ENCODE measurements at places on chromosomes 7 and 10.
A peak's percentile ranks its signal among the peaks of the same experiment; 100 is the strongest.

DNA sequence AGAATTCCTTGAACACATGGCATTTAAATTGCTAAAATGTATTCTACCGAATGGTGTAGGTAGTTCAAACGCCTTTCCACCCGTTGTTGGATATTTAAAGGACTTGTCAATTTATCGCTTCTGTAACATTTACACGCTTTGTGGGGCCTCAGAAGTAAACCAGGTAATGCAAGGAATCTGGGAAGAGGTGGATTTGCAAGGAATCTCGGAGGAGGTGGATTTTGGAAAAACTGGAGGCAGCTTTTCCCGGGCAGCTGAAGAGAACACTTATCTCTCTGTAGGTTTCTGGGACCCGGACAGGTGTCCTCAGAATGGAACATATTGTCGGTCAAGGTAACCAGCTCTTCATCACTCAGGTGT is 592 bp upstream of the MAPK8 start:
- DNase-seq = no peak

DNA sequence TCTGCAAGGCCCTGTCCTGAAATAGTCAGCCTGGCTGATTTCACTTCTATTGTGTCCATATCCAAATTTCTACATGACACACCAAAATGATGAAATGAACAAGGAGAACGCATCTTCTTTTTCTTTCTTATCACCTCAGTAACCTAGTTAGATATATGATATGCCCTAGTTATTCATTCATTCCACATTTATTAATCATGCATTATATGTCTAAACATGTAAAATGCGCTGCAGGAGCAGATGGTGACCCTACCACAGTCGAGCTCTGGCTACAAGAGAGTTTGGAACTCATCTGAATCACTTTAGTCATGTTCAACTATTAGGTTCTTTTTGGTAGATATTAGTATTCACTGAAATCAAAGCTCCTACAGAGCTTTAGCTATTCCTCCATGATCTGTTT is 31.8 kb upstream of the VPS41 start:
- no peak for DNase-seq

DNA sequence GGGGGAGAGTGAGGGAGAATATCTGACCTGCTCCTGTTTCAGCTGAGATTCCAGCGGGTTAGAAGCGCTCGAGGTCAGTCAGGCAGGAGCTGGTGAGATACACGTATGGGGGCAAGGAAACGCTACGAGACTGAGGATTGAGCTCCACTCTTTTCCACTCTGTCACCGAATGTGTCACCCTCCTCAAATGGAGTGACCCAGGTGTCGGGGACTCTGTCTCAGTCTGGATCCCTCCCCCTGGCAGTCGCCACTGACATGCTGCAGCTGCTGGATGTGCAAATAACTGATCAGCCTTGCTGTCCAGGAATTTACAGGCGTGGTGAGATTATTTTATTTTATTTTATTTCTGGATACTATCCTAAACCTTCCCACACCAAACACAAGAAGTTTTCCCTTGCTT is 100.9 kb upstream of the DPP6 start:
- no peak for DNase-seq

DNA sequence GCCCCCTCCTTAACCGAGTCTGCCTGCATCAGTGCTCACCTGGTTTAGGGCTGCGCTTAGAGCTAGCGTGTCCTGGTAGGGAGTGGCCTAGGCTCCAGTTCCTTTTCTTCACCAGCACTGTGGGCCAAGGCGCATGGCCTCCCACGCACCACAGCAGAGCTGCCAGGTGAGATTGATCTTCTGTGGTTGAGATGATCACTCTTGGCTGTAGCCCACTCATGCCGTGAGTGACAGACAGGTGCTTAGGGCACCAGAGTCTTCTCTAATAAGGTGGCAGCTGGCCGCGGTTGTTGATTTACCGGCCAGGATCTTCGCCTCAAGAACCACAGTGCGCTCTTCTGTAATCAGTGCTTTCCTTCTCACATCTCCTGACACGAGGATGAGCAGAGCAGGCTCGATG is 157.2 kb upstream of the INSYN2A start:
- DNase-seq = no peak

DNA sequence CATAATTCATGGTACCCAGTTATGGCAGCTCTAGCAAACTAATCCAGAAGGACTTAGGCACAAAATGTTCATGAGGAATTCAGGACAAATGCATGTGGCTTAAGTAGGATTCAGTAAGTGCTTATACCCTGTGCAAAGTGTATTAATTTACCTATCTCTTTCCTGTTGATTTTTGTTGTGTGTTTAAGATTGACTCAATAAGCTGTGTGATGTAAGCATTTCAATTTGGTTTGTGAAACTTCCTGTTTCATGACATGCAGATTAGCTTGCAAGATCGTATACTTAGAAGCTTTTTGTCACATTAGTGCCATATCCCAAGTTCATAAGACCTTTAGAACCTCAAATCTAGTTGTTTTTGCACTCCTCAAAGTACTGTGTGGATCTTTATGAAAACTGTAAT is 416.7 kb downstream of the ARL4A start:
- no peak for DNase-seq

- no peak for DNase-seq
These were observed 238.7 kb downstream of the PLXNA4 start for GRCh38 chr7:132337450-132338080.

GRCh38 chr7:129950191-129950932 is 2.4 kb downstream of the UBE2H start:
- peak; percentile 55 for DNase-seq

- no peak for DNase-seq
These were observed 2.7 kb upstream of the FAM170B start for GRCh38 chr10:49136525-49136924.

- DNase-seq = no peak
These were observed 147.5 kb downstream of the RAB11FIP2 start for GRCh38 chr10:117899181-117899683.

DNA sequence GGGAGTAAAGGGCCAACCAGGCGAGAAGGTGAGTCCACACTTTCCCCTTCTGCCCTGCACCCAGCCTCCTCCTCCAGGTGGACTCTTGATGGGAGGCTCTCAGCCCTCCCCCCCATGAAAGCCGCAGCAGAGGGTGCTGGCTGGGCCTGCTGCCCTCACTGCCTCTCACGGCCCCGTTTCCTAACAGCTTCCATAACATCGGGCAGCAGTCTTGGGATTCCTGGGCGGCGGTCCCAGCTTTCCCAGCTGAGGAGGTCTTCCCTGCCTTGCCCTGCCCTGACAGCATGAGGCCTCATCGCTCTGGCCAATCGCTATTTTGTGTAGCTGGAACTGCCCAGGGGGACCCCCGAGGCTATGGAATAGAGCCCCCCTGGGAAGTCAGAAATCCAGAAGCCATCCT is 76.3 kb downstream of the COL13A1 start:
- DNase-seq = no peak

- DNase-seq = no peak
These were observed 481.0 kb downstream of the TNS3 start for GRCh38 chr7:47100817-47101435.

DNA sequence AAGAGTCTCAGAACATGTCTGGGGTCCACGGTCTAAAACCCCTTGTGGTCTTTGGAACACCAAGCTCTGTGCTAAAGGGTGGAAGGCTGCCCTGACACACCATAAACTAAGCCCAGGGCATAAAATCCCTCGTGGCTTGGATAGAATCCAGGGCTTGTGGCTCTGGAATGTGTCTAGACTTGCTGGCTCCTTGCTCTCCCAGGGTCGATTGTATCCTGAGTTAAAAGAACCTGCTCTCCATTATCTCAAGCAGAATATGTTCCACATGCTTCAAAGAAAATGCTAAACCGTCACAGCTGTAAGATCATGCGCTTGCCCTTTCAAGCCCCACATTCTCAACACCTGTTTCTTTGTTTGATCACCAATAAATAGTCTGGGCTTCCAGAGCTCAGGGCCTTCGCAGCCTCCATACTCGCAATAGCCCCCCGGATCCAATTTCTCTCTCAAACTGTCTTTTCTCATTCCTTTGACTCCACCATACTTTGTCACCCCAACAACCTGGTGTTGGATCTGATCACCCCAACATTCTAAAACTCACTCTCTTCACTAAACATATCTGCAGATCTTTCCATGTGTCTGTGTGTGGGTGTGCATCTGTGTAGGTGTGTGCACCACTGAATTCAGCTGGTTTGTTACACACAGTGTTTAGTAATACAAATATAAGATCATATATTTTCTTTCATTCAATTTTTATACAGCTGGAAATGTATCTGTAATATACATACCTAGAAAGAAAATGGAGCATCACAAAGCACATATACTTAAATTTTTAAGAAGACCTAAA is 238.5 kb downstream of the ZMYND11 start:
- DNase-seq = no peak

- DNase-seq = no peak
These were observed 23.2 kb downstream of the SLC35G1 start for GRCh38 chr10:93917064-93917391.

DNA sequence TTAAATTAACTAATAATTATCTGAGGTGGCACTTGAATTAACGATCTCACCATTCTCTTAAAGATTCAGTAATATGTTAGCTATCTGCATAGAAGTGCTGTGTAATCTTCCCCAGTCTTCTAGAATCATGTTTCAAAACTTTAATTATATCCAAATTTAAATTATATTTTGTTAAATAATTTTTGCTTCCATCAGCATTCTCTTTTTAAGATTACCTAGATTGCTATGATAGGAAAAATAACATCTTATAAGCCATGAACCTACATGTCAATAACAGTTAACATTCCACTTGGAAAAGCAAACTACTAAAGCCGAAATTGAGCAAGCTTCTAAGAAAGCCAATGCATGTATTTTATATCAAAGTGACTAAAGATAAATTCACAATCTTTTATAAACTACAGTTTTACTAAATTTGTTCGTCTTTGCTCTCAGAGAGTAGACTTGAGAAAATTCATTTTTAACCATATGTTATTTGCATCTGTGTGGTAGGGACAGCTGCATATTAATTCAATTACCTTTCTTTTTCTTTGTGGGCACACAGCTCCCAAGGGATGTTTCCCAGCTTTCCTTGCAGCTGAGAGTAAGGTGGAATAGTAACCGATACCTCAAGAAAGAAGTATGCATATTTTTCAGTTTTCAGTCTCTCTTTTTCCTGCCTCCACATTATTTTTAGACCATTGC is 105.4 kb upstream of the ABCB5 start:
- DNase-seq = no peak

DNA sequence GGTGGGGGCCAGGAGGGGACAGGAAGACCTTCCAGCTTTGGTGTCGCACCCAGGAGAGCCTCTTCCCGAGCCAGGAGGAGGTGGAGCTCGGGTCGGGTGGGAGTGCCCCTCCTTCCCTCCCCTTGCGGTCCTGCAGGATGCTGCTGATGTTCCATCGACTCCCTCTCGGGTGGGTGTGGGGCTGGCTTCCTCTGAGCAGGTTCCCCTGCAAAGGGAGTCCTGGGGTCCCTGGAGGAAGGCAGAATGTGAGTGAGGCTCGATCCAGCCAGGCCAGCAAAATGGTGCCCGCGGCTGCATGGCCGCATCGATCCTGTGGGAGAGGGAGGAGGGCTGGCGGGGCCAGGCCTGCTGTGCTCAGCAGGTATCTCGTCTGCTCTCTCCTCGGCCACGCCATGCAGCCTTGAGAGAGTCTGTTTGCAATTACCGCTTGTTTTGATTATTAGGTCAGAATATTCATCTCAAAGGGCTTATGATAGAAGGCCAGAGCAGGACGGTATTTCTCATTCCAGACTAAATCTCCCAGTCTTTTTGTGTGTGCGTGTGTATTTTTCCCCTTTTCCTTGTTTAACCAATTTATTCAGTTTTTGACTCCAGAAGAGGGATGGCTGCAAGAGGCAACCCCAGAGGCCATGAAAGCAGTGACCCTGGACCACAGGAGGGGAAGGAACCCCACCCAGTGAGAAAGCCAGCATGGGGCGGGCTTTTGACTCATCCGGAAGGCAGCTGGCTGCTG is 137.3 kb upstream of the ZMIZ1 start:
- DNase-seq = no peak

GRCh38 chr10:97074256-97075145 is 111.3 kb downstream of the SLIT1 start:
- DNase-seq = no peak

GRCh38 chr10:5184987-5185775 is at the start of gene AKR1C8:
AKR1C8 (minus strand) TSS chr10:5185150; CDS start chr10:5185104, 46 bp downstream.
- DNase-seq = no peak

Measured in hematopoietic multipotent progenitor cell treated with erythropoietin and hydrocortisone succinate and interleukin-3 and kit ligand, for 17 days (in vitro differentiated cells).